ENCODE measurements at places on chromosomes 16 and 17. TPM values are rescaled to one million over a fixed set of nuclear protein-coding genes. Genes with fewer than 3 reads are reported as not detected.

DNA sequence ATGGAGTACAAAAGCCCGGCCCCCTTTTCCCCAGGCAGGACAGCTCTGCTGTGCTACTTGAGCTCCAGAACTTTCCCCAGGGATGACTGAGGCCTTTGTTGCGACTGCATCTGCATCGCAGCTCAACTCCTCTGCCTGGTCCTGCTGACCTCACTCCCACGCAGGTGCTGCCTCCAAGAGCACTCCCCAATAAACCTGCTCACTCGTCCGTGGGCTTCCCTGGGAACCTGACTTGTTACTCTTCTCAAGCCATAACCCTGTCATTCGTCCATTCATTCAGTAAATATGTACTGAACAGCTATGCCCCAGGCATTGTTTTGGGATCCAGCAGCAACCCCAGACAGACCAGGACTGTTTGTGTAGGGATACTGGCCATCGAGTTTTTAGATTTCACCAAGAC lies 11.6 kb upstream of the RMI2 start:
- no peak for DNase-seq

DNA sequence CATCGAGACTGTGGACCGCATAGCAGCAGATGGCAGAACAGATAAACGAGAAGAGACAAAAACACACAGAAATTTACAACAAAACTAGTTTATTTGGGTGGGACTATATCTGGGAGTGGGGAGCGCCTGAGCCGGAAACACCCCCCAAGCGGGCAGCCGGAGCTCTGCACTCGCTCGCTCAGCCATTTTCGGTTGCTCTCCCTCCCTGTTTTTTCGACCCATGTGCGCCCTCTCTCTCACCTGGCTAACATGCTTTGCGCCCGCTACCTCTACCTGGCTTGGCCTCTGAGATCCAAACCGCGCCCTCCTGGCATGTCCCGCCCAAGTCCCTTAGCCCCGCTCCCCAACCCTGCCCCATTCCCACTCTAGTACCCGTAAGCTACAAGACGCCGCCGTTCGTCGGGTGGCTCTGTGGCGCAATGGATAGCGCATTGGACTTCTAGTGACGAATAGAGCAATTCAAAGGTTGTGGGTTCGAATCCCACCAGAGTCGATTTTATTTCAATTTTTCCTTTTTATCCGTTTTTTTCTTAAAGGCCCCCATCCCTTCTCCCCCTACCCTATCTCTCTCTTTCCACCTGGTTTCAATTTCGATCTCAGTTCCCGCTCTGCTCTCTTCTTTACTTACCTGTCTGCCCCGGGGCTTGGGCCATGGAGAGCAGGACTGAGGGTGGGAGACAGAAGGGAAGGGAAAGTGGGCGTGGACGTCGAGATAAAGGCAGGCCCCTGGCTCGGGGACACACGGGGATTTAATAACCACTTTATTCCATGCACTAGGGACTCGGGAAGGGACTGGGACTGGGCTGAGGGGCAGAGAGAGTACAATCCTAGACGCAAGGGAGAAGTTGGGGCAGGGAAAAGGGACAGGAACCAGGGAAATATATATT lies 2.4 kb upstream of the ALOXE3 start:
- DNase-seq, result peak; percentile 80

DNA sequence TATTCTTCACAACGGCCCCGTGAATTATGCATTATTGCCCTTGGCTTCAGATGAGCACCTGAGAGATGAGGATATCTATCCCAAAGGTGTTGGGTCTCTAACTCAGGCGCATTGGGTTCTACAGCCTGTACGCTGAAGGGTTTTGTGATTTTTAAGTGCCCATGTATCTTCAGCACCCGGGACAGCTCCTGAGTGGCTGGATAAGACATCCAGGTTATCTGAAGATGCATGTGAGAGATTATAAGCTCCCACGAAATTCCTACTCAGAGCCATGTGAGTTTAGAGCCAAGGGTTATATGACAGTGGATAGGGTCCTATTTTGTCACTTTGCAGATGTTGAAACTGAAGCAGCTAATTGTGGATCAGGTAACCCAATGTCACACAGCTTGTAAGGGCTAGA lies 612.3 kb upstream of the EEF2KMT start:
- DNase-seq, result no peak

UTP4 gene
- total RNA-seq, result 81.7 TPM

DRC3 gene
- total RNA-seq, result 0.39 TPM

PPM1E gene
- 0.12 TPM for total RNA-seq

SLC25A39 gene
- total RNA-seq, result 97.2 TPM

CES1 gene
- total RNA-seq, result not detected

All from activated T-cell treated with anti-CD3 and anti-CD28 coated beads, Interleukin-2, amount 50 U/mL, for 72 hours (primary cell).